Activated CD8-positive, alpha-beta memory T cell treated with anti-CD3 and anti-CD28 coated beads for 1 hour (primary cell): ENCODE measurements at places on chromosomes 3 and 15.

GRCh38 chr15:37140531-37141058 is 40.2 kb upstream of the MEIS2 start:
- no peak for DNase-seq

DNA sequence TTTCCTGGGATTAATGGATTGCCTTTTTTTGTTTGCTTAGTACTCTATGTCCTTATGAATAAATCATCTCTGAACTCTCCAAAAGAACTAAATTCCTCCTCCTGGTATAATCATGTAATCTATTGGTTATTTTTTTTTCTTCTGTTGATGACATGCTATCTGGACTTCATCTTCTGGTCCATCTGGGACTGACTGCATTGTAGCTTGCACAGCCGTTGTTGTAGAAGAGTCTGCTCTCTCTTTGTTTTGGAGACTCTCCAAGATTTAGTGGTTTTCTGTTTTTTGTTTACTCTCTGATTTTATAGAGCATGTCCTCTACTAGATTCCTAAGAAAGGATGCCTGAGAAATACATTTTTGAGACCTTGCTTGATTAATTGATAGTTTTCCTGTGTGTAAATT is 19.1 kb downstream of the IREB2 start:
- DNase-seq = no peak

- DNase-seq = no peak
These were observed 41.4 kb upstream of the BSN start for GRCh38 chr3:49512781-49513355.

GRCh38 chr3:192366916-192367315 is 360.4 kb downstream of the FGF12 start:
- no peak for DNase-seq

DNA sequence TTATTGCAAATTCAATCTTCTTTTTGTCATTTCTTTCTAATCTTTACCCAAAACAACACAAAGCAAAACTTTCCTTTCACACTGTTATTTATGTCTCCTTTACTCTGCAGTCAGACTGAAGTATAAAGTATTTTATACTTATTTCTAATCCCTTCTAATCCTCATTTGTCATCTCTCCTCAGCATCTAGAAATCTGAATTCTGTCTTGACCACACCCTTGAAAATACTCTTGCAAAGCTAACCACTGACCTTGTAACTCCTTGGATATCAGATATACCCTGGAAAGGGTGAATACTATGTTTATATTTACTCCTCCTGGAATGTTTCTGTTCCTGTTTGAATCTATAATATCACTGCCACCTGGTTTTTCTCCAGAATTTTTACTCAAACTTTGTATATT is 481.1 kb downstream of the ZNF385D start:
- no peak for DNase-seq

- DNase-seq = no peak
These were observed 2.6 kb downstream of the GNAI2 start for GRCh38 chr3:50238549-50239026.

- DNase-seq = no peak
These were observed 149.0 kb downstream of the MAGI1 start for GRCh38 chr3:65889707-65890099.

DNA sequence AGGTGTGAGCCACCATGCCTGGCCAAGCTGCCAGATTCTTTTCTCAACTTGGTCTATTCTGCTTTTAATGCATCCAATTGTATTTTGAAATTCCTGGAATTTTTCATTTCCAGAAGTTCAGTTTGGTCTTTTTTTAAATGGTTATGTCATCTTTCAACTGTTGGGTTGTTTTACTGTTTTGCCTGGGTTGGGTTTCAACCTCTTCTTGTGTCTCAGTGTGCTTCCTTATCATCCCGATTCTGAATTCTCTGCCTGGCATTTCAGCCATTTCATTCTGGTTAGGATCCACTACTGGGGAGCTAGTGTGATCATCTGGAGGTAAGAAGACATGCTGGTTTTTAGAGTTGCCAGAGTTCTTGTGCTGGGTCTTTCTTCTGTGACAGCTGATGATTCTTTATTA is 61.5 kb downstream of the LRRC49 start:
- no peak for DNase-seq

DNA sequence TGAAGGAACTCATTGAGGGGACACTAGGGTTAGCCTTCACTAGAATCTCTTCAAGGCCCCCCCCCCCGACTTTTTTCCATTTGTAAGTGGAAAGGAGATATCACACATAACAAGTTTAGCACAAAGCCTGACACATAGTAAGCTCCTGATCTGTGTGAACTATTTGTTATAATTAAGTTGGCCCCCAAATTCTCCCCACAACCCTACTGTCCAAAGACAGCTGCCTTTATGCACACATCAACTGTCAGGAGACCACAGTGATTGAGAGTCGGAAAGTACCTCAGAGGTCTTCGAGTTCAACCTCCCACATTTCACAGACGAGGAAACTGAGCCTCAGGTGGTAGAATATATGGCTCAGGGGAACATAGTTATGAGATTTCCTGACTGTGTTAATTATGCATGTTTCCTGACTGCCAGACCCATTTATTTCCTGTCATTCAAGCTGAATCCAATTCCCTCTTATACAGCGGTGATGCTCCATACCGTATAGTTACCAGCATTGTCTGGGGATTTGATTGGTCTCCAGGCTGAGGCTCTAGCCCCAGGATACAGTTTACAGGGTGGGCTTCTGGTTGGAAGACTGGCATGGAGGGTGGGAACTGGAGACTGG is 227.4 kb upstream of the CMC1 start:
- no peak for DNase-seq

DNA sequence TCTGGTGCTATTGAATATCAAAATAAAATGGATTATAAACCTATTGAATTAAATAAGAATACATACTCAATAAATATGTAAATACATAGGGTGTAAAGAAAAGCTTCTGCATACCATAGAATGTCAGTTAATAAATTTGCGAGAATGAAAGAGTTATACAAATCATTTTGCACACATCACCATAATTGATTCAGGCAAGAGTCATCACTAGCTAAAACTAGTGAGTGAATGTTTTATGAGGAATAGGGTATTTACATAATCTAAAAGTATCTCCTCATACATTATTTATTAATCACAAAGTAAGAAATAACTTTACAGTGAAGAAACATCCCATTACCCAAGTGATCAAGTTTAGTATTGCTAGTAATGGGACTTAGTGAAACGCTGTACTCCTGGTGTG is 13.6 kb downstream of the EXOG start:
- DNase-seq = no peak
